ENCODE measurements at places on chromosomes 5 and 9. TPM values are rescaled to one million over a fixed set of nuclear protein-coding genes. Genes with fewer than 3 reads are reported as not detected.

- no peak for DNase-seq
These were observed 3.6 kb downstream of the SIGMAR1 start for GRCh38 chr9:34633851-34634550.

GRCh38 chr5:119070828-119071560 lies at the start of gene DMXL1:
Gene DMXL1, plus strand, starts transcription at chr5:119071087. Its CDS starts 483 bp downstream, at chr5:119071570.
- peak; percentile 98 for DNase-seq

Gene FOXD4L4
- not detected for total RNA-seq

GRCh38 chr5:147986134-147986757 lies 77.5 kb upstream of the SPINK5 start:
- no peak for DNase-seq

DNA sequence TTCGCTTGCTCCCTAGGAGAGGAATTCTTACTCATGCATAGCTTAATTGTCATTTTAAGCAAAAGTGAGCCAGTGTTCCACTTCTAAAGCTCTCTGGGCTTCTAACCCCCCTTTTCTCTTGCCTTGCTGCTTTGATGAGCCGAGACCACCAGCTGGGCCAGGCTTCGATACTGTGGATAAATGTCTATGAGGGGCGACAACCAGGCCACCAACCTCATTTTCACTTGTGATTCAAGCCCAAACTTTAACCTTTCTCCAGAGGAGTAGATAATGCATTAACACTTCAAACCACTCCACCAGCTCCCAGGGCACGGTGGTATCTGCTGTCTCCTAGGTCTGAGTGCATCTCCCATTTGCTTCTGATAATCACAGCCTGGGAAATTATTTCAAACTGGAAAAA lies 205.6 kb downstream of the PSAT1 start:
- DNase-seq: no peak

DNA sequence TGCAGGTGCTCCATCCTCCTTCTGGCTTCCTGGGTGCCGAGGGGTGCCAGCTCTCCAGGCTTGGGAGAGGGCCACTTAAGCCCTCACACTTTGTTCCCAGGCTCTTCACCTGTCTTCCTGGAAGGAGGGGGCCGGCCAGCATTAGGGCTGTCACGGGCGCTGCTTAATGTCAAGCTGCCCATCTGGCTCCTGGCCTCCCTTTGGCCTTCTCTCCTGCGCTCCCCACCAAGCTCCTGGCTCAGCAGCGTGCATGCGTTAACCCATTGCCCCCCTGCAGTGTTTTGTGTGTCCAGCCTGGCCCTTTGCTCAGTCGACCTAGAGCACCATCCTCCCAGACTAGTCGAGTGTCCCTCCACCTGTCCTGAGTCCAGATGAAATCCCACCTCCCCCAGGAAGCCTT lies 21.3 kb downstream of the NTNG2 start:
- no peak for DNase-seq

- DNase-seq: no peak
These were observed 987 bp downstream of the FBXW5 start for GRCh38 chr9:136943291-136944211.

GRCh38 chr5:110383231-110383630 lies 343.2 kb downstream of the TMEM232 start:
- DNase-seq: no peak

DNA sequence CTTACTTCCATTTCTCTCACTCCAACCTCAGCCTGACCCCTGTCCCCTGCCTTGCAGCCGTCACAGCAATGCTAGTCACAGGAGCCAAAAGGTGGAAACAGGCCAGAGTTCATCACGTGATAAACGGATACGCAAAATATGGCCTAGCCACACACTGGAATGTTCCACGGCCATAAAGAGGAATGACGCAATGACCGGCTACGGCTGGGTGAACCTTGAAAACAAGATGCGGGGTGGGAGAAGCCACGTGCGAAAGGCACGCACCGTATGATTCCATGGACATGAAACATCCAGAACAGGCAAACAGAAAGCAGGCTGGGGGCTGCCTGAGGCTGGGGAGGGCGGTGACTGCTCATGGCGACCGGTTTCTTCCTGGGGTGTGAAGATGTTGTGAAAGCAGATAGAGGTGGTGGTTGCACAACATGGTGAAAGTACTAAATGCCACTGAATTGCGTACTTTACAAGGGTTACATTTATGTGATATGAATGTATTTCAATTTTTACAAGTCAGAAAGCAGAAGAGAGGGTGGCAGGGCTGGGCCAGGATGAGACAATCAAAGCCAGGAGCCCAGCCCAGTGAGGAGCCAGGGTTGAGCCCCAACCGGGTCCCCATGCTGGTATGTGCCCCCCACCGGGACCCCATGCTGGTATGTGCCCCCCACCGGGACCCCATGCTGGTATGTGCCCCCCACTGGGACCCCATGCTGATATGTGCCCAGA lies 117.8 kb upstream of the SARDH start:
- DNase-seq: peak; percentile 93

DNA sequence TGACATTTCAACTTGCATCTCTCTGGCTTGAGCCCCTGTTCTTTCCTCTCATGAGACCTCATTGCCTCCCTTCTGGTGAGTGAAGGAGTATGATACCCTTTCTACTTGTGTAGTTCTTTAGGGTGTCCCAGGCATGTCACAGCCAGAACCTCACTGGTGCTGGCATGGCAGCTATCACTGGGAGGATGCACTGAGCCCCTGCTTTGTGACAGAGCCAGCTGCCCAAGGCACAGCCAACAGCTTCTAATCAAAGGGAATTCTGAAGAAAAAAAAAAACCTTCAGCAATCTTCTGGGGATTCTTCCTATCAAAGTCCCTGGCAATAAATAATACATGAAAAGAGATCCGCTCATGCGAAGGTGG lies 652.6 kb upstream of the KLF4 start:
- no peak for DNase-seq

All from kidney epithelial cell (primary cell).